Aorta (tissue), 5 donors: ENCODE measurements at places on chromosomes 11 and 22. TPM values are rescaled to one million over a fixed set of nuclear protein-coding genes. Genes with fewer than 3 reads are reported as not detected.

RASGRP2 gene
- polyA plus RNA-seq: 152 TPM

RNF215 gene
- polyA plus RNA-seq: 22.6 TPM

GLB1L3 gene
- polyA plus RNA-seq: not detected

P2RX3 gene
- polyA plus RNA-seq: not detected

ESAM gene
- 33.2 TPM for polyA plus RNA-seq

SGSM1 gene
- polyA plus RNA-seq: 0.50 TPM

MAFF gene
- polyA plus RNA-seq: 57.4 TPM

HEPHL1 gene
- polyA plus RNA-seq: not detected

PAX6 gene
- polyA plus RNA-seq: not detected

ADAMTS8 gene
- 3.3 TPM for polyA plus RNA-seq

GP1BB gene
- polyA plus RNA-seq: 8.1 TPM

PGA5 gene
- polyA plus RNA-seq: not detected

MMP13 gene
- polyA plus RNA-seq: 0.05 TPM

EPS8L2 gene
- 64.6 TPM for polyA plus RNA-seq

MRGPRE gene
- polyA plus RNA-seq: not detected

SMTNL1 gene
- not detected for polyA plus RNA-seq

LDHAL6A gene
- not detected for polyA plus RNA-seq

APOA4 gene
- polyA plus RNA-seq: 457 TPM

KCNC1 gene
- polyA plus RNA-seq: not detected

OMP gene
- polyA plus RNA-seq: not detected

OR2AT4 gene
- 0.88 TPM for polyA plus RNA-seq

TNNT3 gene
- polyA plus RNA-seq: 3.9 TPM

EFCAB6 gene
- 2.1 TPM for polyA plus RNA-seq

MRPL11 gene
- 54.5 TPM for polyA plus RNA-seq

TRPM5 gene
- polyA plus RNA-seq: 0.25 TPM

GGTLC2 gene
- polyA plus RNA-seq: not detected

DYNC2H1 gene
- 19.4 TPM for polyA plus RNA-seq

OR8D4 gene
- not detected for polyA plus RNA-seq
